ENCODE measurements at places on chromosomes 3 and 15. TPM values are rescaled to one million over a fixed set of nuclear protein-coding genes. Genes with fewer than 3 reads are reported as not detected.

- no peak for DNase-seq
- H3K27me3 ChIP-seq, result no peaks in the 10 kb centered on the region
- H3K4me3 ChIP-seq, result no peak overlapping the region
- no peaks in the 10 kb centered on the region for H3K4me1 ChIP-seq
These were observed 14.7 kb downstream of the STAB1 start for GRCh38 chr3:52509753-52510328.

- no peak for DNase-seq
- H3K27me3 ChIP-seq, result no peaks in the 10 kb centered on the region
- no peak overlapping the region for H3K4me3 ChIP-seq
- H3K4me1 ChIP-seq, result peaks cover 23% of the 10 kb centered on the region
These were observed 6.5 kb downstream of the TAGLN3 start for GRCh38 chr3:112005091-112005672.

DNA sequence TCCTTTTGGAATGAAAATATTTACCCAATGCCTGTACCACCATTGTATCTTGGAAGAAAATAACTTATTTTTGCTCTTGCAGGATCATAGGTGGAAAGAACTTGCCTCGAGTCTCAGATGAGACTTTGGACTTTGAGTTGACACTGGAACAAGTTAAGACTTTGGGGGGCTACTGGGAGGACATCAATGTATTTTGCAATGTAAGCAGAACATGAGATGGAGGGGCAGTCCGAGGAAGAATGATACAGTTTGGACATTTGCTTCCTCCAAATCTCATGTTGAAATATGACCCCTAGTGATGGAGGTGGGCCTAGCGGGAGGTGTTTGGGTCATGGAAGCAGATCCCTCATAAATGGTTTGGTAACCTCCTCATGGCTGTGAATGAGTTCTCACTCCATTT lies 1428.6 kb downstream of the ZPLD1 start:
- DNase-seq, result no peak
- H3K4me1 ChIP-seq, result no peaks in the 10 kb centered on the region
- H3K4me3 ChIP-seq, result no peak overlapping the region
- H3K36me3 ChIP-seq, result no peaks in the 10 kb centered on the region
- no peak overlapping the region for H3K27ac ChIP-seq

- H3K4me3 ChIP-seq, result no peak overlapping the region
- H3K27me3 ChIP-seq, result no peaks in the 10 kb centered on the region
- no peak for DNase-seq
- no peaks in the 10 kb centered on the region for H3K36me3 ChIP-seq
- H3K4me1 ChIP-seq, result no peaks in the 10 kb centered on the region
These were observed 6.6 kb upstream of the BLM start for GRCh38 chr15:90710436-90711027.

DNA sequence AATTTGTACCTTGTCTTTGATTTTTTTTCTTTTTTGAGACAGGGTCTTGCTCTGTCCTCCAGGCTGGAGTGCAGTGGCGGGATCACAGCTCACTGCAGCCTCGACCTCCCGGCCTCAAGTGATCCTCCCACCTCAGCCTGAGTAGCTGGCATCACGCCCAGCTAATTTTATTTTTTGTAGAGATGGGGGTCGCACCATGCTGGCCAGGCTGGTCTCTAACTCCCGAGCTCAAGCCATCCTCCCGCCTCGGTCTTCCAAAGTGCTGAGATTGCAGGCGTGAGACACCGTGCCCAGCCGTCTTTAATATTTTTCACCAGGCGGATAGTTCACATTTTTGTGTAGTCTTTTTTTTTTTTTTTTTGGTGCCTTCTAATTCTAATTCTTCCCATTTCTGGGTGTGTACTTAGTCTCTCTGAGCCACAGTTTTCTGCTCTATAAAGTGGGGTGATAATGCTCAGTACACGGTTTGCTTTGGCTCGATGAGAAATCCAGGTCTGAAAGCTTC lies 528 bp upstream of the TATDN2 start:
- H3K27ac ChIP-seq, result peak overlapping the region; percentile 78
- peaks cover 49% of the 10 kb centered on the region for H3K4me1 ChIP-seq
- H3K4me3 ChIP-seq, result peak overlapping the region; percentile 99
- no peaks in the 10 kb centered on the region for H3K36me3 ChIP-seq
- DNase-seq, result no peak

- no peak overlapping the region for H3K27ac ChIP-seq
- H3K4me1 ChIP-seq, result no peaks in the 10 kb centered on the region
- H3K36me3 ChIP-seq, result no peaks in the 10 kb centered on the region
- DNase-seq, result no peak
- H3K27me3 ChIP-seq, result no peaks in the 10 kb centered on the region
- H3K4me3 ChIP-seq, result no peak overlapping the region
These were observed 129.0 kb downstream of the NFKBIZ start for GRCh38 chr3:101978348-101978747.

- H3K27ac ChIP-seq, result no peak overlapping the region
- no peak for DNase-seq
These were observed 273.2 kb upstream of the GADL1 start for GRCh38 chr3:31167666-31168065.

Gene SMAD6
- 0.09 TPM for total RNA-seq

Gene ZKSCAN7
- 4.2 TPM for total RNA-seq

Gene LRRC2
- total RNA-seq, result 1.0 TPM

Gene SLC28A2
- not detected for total RNA-seq
